ENCODE measurements at places on chromosomes 6 and 20. TPM values are rescaled to one million over a fixed set of nuclear protein-coding genes. Genes with fewer than 3 reads are reported as not detected.
A peak's percentile ranks its signal among the peaks of the same experiment; 100 is the strongest.

LHFPL5 gene
- total RNA-seq = not detected

NKX2-2 gene
- total RNA-seq = not detected

HLA-E gene
- total RNA-seq = 536 TPM

RIN2 gene
- total RNA-seq = not detected

KIAA0408 gene
- 2.6 TPM for total RNA-seq

DNA sequence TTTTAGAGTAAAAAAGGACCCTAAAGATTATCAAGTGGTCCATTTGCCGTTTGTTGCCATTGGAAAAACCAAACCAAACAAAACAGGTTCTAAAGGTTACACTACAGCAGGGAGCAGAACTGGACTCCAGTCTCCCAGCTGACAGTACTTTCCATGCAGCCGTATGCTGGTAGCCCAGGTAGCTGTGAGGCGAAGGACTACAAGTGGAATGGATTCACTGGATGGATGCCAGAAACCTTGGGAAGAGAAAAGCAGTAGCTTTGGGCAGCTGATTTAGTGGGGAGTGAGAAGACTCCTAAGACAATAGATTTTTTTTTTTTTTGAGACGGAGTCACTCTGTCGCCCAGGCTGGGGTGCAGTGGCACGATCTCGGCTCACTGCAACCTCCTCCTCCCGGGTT lies 88.3 kb downstream of the SASH1 start:
- DNase-seq = no peak

DNA sequence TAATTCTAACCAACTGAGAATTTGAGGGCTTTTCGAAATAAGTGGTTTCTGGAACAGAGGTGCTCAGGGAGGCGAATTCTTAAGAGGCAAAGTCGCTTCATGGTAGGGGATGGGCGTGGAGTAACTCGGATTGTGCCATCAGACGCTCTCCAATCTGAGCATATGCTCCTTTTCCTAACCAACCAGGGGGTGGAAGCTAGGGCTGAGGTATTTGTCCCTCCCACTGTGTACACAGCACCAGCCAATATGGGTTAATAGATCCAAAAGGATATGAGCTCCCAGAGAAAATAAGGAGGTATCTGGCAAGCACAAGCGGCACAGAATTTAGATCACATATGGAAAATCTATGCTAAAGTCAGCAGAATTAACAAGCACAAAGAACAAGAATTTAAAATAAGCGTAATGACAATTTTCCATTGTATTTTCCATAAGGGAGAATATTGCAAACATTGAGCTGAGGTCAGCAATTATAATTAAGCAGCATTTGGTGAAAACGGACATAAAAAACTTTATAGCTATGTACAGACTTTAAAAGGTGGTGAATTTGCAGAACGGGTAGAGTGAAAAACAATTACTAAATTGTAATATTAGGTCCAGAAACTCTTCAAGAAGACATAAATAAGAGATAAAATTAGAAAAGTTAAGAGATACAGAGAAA lies 55.0 kb upstream of the PHACTR1 start:
- DNase-seq = no peak

GRCh38 chr6:53322188-53323029 lies 26.3 kb downstream of the ELOVL5 start:
- no peak for DNase-seq

- no peak for DNase-seq
Observed at GRCh38 chr6:139325125-139325524, 33.3 kb upstream of the TXLNB start.

GRCh38 chr6:72533606-72534005 lies 88.3 kb upstream of the KCNQ5 start:
- no peak for DNase-seq

DNA sequence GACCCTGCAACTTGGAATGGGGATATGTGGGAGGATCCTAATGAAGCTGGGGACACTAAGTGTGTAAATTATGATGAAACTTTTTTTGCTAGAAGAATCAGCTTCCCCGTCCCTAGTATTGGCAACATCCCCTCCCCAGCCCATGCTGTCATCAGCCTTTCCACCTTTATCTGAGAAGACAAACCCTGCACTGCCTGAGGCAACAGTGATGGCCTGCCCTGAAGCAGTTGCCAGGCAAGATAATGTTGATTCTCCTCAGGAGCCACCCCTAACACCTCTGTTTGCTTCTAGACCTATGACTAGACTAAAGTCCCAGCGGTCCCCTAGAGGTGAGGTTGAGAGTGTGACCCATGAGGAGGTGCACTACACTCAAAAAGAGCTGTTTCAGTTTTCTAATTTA lies 27.1 kb downstream of the MICA start:
- DNase-seq = no peak

- peak; percentile 64 for DNase-seq
Observed at GRCh38 chr6:20366082-20366830, 35.4 kb upstream of the E2F3 start.

DNA sequence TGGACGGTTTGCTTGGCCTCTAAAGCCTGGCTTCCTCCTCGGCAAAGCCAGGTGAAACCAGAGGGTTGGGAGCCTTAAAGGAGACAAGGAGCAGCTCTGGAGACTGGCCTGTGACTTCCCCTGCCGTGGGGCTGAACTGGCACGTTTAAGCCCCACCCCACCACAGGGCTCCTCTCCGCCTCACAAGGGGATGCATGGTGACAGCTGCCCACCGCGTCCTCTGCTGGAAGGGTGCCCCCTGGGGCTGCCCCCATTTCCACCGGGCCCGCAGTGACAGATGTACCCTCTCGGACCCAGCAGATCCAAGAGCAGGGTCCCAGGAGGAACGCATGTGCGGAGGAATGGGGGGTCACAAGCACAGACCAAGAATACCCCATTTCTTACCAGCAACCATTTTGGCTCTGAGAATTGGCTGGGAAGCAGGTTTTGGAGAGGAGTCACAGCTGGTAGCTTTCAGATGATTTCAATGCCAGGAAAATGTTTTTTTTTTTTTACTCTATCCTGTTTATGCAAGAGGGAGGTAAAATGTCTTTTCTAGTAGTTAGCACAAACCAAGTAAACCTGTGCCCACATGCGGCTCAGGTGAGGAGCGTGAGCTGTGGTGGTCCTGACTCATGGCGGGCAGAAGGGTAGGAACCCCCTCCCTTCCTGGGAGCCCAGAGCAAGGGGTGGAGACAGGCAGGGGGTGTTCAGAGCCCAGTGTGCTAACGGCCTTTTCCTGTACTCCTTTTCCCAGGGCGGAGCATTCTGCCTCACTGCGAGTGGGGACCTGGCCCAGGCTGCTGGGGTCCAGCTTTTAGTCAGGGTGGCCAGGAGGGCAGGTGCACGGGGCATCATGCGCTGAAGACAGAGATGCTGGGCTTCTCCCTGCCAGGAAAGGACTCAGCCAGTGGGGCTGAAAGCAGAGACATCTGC lies 33.0 kb downstream of the FRMD1 start:
- DNase-seq = no peak

- DNase-seq = no peak
Observed at GRCh38 chr20:3168079-3168828, 5.1 kb downstream of the LZTS3 start.

GRCh38 chr6:160137989-160138835 lies 16.6 kb downstream of the SLC22A1 start:
- peak; percentile 79 for DNase-seq

- DNase-seq = no peak
Observed at GRCh38 chr6:2958776-2959175, 12.6 kb downstream of the SERPINB6 start.

- no peak for DNase-seq
Observed at GRCh38 chr6:85015396-85015990, 251.1 kb upstream of the TBX18 start.

- DNase-seq = no peak
Observed at GRCh38 chr6:109612268-109612667, 78.7 kb downstream of the AK9 start.

- no peak for DNase-seq
Observed at GRCh38 chr6:85357651-85358050, 92.2 kb upstream of the NT5E start.

- DNase-seq = no peak
Observed at GRCh38 chr6:69038841-69039240, 403.8 kb downstream of the ADGRB3 start.

DNA sequence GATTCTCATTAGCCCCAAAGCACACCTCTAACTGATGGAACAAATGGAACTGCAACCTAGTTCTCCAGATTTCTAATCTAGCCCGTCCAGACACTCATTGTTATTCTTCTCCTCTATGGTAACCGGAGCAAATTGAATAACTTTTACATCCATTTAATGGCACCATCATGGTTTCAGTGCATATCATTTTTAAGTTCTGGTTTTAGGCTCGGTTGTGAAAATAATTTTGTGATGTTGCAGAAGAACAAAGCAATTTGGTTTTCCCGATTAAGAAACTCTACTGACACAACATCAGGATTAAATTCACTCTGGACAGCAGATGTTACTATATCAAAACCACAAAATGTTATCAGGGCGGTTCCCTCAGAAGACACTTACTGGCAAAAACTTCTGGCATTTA lies 42.5 kb upstream of the HBS1L start:
- DNase-seq = no peak

GRCh38 chr20:59163631-59164530 lies at the start of gene ZNF831:
Gene ZNF831 (plus strand): TSS chr20:59163821. CDS start chr20:59191020, 27,199 bp downstream.
- DNase-seq = peak; percentile 56

- no peak for DNase-seq
Observed at GRCh38 chr20:4435225-4435624, 286.5 kb upstream of the PRND start.

- no peak for DNase-seq
Observed at GRCh38 chr20:40294175-40294574, 394.9 kb downstream of the MAFB start.

Measured in activated CD8-positive, alpha-beta T cell treated with anti-CD3 and anti-CD28 coated beads, Interleukin-2, amount 10 ng/mL, durations not matched to agents 7 days and 5 days (primary cell).